ENCODE measurements at places on chromosomes 6 and 20.

- DNase-seq: no peak
These were observed 77.7 kb upstream of the SLC22A23 start for GRCh38 chr6:3534599-3534998.

- no peak for DNase-seq
These were observed 5.3 kb downstream of the PTK6 start for GRCh38 chr20:63531686-63532448.

GRCh38 chr6:85771925-85772430 lies 129.3 kb upstream of the SYNCRIP start:
- DNase-seq: no peak

- no peak for DNase-seq
These were observed 49.5 kb downstream of the TRIM38 start for GRCh38 chr6:26012061-26012460.

GRCh38 chr6:154593122-154593521 lies 82.6 kb upstream of the CNKSR3 start:
- no peak for DNase-seq

DNA sequence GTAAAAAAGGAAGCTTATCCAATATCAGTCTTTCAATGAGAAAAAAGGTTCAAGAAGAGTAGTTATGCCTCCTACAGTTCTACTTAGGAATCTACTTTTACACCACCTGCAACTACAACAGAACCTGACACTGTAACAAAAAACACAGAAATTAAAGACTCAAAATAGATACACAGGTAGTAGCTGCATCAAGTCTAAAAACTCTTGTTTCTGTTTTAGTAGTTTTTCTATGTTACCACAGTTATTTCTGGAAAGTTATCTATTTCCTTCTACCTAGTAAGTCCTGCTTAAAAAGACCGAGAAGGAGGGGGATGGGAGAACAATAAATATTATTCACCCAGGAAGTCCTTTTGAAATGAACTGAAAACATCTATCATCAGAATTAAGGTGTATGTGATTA lies 52.5 kb downstream of the ATG5 start:
- DNase-seq: no peak
